Gastroesophageal sphincter (tissue), 4 donors: ENCODE measurements at places on chromosomes 2 and 18. TPM values are rescaled to one million over a fixed set of nuclear protein-coding genes. Genes with fewer than 3 reads are reported as not detected.

DNA sequence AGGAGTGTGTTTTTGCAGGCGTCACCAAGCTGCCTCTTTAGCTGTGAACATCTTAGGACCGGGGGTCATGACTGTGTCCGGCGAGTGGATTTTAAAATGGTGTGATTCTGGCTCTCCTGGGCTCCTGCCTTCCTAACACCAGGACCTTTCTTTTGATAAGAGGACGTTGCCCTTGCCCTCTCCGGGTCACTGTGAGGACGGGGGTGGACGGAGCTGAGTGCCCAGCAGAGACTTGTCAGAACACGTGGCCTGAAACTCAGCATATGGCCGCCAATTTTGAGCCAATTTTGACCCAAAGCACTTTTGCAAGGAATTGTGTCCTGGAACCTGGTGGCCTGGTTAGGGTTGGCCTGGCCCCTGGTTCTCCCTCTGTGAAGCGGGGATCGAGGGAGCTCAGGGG is 40.2 kb downstream of the RTP5 start:
- ATAC-seq = no peak

The RAD51AP2 gene
- not detected for total RNA-seq

GRCh38 chr2:241211276-241211675 is 22.8 kb downstream of the ANO7 start:
- no peak for ATAC-seq

The C1QL2 gene
- total RNA-seq = not detected

DNA sequence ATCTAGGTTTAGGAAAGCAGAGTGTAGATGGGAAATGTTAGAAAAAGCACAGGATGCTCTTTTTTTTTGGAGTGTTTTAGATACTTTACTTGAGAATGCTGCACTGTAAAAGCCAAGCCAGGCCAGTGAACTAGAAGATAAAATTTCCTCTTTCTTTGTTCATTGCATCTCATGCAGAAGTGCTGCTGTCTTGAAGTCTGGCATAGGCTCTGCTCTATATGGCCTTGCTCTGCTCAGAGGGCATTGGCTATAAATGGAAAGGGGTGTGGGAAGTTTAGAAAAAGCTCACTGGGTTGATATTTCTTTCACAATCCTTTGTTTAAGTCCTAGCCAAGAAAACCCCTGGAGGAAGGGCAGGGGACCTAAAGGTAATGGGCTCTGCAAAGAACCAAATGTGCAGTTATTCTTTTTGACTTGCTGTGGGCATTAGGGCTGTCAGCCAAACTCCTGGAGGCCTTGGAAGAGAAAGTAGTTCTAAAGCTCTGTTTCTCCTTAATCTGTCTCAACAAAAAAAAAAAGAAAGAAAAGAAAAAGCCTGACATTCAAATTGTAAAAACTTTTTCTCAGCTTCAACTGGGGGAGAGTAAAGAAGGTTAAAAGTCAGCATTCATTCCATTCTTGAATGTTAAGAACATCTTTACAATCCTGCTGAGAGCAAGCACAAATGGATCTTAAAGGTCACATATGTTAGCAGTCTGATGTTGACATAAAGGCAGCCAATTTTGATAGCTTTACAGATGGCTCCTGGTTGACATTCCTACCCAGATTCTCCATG is 338.3 kb downstream of the GULP1 start:
- ATAC-seq = no peak

DNA sequence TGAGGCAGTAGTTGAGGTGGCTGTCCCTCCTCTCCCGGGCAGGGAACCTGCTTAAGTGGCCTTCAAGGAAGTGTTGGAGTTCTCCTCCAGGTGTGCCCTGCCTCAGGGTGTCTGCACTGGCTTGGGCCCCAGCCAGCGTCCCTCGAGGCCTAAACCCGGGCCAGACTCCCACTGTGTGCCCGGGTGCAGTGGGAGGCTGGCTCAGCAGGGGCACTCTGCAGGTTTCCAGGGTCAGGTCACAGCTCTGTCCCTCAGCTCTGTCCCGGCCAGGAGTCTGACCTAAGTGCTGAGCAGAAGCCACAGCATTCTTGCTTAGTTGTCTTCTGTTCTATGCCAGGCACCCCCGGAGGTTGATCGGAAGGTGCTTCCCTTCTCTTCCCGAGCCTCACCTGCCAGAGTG is 69.0 kb upstream of the OTOS start:
- no peak for ATAC-seq
